ENCODE measurements at places on chromosomes 16 and 17. TPM values are rescaled to one million over a fixed set of nuclear protein-coding genes. Genes with fewer than 3 reads are reported as not detected.

BBS2 gene
- total RNA-seq, result 31.0 TPM

ITGB4 gene
- 0.59 TPM for total RNA-seq

RECQL5 gene
- 10.3 TPM for total RNA-seq

KRT20 gene
- total RNA-seq, result not detected

RCVRN gene
- total RNA-seq, result not detected

PDILT gene
- total RNA-seq, result 1.1 TPM

OR3A2 gene
- total RNA-seq, result not detected

TPPP3 gene
- total RNA-seq, result not detected

SLC38A8 gene
- total RNA-seq, result not detected

HS3ST2 gene
- not detected for total RNA-seq

PCTP gene
- 8.4 TPM for total RNA-seq

MYO15A gene
- total RNA-seq, result 3.1 TPM

PSKH1 gene
- total RNA-seq, result 21.5 TPM

CPHXL gene
- total RNA-seq, result not detected

GP2 gene
- total RNA-seq, result not detected

SCNN1G gene
- total RNA-seq, result not detected

APOBR gene
- total RNA-seq, result not detected

MCRIP2 gene
- 34.2 TPM for total RNA-seq

RGS9 gene
- total RNA-seq, result 2.2 TPM

ZACN gene
- total RNA-seq, result not detected

SGCA gene
- total RNA-seq, result 0.37 TPM

SLC22A31 gene
- total RNA-seq, result 0.29 TPM

YBX2 gene
- not detected for total RNA-seq

C17orf50 gene
- total RNA-seq, result not detected

TEX19 gene
- not detected for total RNA-seq

GDPD3 gene
- 1.00 TPM for total RNA-seq

OR3A3 gene
- not detected for total RNA-seq

PPL gene
- 145 TPM for total RNA-seq

NR1D1 gene
- total RNA-seq, result 4.1 TPM

TAC4 gene
- total RNA-seq, result not detected

PRSS22 gene
- not detected for total RNA-seq

KRTAP3-2 gene
- total RNA-seq, result not detected

CACNG1 gene
- not detected for total RNA-seq

PPP1R9B gene
- total RNA-seq, result 36.7 TPM

SLC2A4 gene
- not detected for total RNA-seq

AXIN2 gene
- total RNA-seq, result 25.4 TPM

CACNG3 gene
- not detected for total RNA-seq

CMTM2 gene
- total RNA-seq, result not detected

PRDM7 gene
- total RNA-seq, result not detected

KRT28 gene
- not detected for total RNA-seq

Measured in cardiac ventricle fibroblast (primary cell).